ENCODE measurements at places on chromosomes 3 and 15. TPM values are rescaled to one million over a fixed set of nuclear protein-coding genes. Genes with fewer than 3 reads are reported as not detected.

GRCh38 chr3:71559578-71560162 lies 23.9 kb downstream of the FOXP1 start:
- DNase-seq, result no peak
- no peaks in the 10 kb centered on the region for H3K36me3 ChIP-seq
- no peak overlapping the region for H3K4me3 ChIP-seq
- H3K4me1 ChIP-seq, result no peaks in the 10 kb centered on the region
- H3K27ac ChIP-seq, result no peak overlapping the region

- H3K4me1 ChIP-seq, result no peaks in the 10 kb centered on the region
- no peaks in the 10 kb centered on the region for H3K36me3 ChIP-seq
- no peak overlapping the region for H3K4me3 ChIP-seq
- H3K27me3 ChIP-seq, result no peaks in the 10 kb centered on the region
- DNase-seq, result no peak
Measured at GRCh38 chr3:17707813-17708543, 34.5 kb downstream of the TBC1D5 start.

- H3K4me3 ChIP-seq, result no peak overlapping the region
- no peaks in the 10 kb centered on the region for H3K36me3 ChIP-seq
- H3K27me3 ChIP-seq, result no peaks in the 10 kb centered on the region
Measured at GRCh38 chr15:91252756-91253155, 152.7 kb downstream of the SV2B start.

GRCh38 chr3:166425900-166426611 lies 588.8 kb upstream of the BCHE start:
- H3K27ac ChIP-seq, result no peak overlapping the region
- no peak overlapping the region for H3K4me3 ChIP-seq
- DNase-seq, result no peak
- H3K27me3 ChIP-seq, result no peaks in the 10 kb centered on the region

DNA sequence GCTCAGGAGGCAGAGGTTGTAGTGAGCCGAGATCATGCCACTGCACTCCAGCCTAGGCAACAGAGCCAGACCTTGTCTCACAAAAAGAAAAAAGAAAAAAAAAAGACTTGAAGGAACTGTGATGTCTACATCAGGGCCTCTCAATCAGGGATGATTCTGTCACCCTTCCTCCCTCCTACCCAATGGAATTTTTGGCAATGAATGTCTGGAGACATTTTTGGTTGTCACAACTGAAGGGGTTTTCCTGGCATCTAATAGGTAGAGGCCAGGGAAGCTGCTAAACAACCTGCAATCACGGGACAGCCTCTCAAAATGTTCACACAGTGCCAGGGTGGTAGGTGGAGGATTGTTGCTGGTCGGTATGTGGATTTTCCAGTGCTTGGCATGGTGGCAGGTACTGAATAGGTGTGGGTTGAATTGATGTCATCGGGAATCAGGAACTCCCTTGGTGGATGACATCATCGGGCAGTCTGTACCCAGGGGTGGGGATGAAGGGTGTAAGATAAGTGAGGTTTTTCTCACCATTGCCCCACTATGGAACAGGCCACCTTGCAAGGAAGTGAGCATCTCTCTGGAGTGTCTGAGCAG lies 71.3 kb downstream of the MESD start:
- H3K4me3 ChIP-seq, result no peak overlapping the region
- no peak for DNase-seq
- H3K27me3 ChIP-seq, result no peaks in the 10 kb centered on the region
- H3K27ac ChIP-seq, result no peak overlapping the region
- H3K4me1 ChIP-seq, result peaks cover 12% of the 10 kb centered on the region
- H3K36me3 ChIP-seq, result no peaks in the 10 kb centered on the region

GRCh38 chr3:16072420-16073110 lies 101.9 kb upstream of the GALNT15 start:
- no peaks in the 10 kb centered on the region for H3K36me3 ChIP-seq
- H3K27me3 ChIP-seq, result no peaks in the 10 kb centered on the region
- no peak overlapping the region for H3K4me3 ChIP-seq
- H3K27ac ChIP-seq, result no peak overlapping the region
- no peaks in the 10 kb centered on the region for H3K4me1 ChIP-seq
- no peak for DNase-seq

DNA sequence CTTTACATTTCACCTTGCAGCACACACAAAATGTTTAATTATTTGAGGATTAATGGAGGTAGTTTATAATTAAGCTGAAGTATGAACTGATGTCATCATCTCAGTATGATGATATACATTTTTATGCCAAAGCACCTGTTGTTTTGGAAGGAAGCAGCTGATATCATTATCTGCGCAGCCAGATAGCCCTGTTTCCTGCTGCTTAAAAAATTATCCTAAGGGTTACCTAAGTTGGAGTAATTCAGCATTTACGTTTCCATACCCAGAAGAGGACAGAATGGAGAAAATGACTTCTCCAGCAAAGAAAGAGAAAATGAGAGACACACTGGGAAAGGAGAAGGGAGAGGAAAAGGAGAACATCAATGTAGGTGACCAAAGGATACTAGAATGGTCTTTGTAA lies 370.3 kb upstream of the PLSCR5 start:
- no peaks in the 10 kb centered on the region for H3K27me3 ChIP-seq
- no peak overlapping the region for H3K4me3 ChIP-seq
- no peak overlapping the region for H3K27ac ChIP-seq
- no peak for DNase-seq
- no peaks in the 10 kb centered on the region for H3K36me3 ChIP-seq

DNA sequence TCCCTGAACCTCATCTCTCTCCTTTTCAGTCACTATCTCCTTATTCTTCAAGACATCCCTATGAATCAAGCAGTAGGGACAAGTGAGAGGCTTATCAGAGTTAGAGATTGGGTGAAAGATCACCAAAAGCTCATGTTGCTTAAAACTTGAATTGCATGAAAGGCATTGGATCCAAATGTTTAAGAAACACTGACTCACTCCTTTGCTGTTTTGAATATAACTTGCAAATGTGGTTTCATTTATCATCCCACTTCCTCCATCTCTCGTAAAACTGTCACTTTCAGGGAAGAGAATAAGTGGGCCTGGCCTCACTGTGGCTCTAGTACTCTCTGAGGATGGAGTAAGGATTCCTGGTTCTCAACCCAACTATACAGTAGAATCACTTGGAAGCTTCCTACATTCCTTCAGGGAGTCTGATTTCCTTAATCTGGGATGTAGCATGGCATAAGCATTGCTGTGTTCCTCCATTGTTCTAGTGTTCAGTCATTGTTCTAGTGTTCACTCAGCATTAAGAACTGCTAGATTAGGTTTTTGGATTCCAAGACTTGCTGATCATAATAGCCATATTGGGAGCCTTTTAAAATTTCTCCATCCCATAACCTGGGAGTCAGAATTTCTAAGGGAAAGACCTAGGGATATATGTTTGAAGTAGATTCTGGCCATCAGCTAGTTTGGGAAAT lies 171.8 kb downstream of the TMEM108 start:
- no peak for DNase-seq
- no peaks in the 10 kb centered on the region for H3K36me3 ChIP-seq
- H3K4me3 ChIP-seq, result no peak overlapping the region
- H3K27me3 ChIP-seq, result no peaks in the 10 kb centered on the region
- H3K4me1 ChIP-seq, result no peaks in the 10 kb centered on the region

DNA sequence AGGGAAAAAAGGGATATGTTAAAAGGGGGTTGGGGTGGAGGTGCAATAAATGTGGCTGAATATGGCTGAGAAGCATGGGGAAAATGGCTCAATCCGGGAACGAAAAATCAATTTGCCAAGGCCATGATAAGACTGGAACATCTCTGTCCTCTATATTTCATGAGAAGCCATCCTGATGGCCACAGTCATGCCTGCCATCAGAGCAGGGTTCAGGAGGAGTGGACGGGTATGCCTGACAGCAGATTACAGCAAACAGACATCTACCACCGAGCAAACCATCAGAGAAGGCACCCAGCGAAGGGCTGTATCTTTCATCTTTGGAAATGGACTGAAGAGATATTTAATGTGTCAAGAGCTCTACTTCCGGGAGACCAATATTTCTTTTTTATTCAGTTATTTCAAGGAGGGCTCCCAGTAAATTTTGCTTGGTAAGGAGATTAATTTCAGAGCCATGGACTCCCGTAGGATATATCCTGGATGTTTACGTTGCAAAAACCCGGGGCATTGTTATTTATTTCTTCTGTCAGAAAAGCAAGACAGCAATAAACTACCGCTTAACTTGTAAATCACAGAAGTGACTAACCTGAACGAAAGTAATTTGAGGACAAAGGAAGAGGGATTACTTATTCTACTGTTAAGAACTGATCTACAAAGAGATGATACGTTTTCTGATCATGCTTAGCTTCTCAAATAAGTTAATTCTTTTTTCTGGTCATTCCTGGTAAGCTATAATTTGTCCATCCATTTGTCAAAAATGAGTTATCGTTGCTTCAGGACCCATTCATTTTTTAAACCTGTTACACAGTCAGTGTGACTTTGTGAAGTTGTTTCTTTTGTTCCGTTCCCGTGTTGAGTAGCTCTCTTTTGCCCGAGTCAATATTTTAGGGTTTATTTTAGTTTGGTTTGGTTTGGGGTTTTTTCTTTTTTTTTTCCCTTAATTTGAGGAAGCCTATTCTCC lies 80.6 kb upstream of the CHD2 start:
- no peaks in the 10 kb centered on the region for H3K27me3 ChIP-seq
- no peaks in the 10 kb centered on the region for H3K36me3 ChIP-seq
- DNase-seq, result no peak
- peak overlapping the region; percentile 58 for H3K27ac ChIP-seq
- H3K4me3 ChIP-seq, result peak overlapping the region; percentile 60

GRCh38 chr15:93837450-93837849 lies 393.9 kb upstream of the MCTP2 start:
- H3K27me3 ChIP-seq, result no peaks in the 10 kb centered on the region
- no peak overlapping the region for H3K27ac ChIP-seq
- H3K36me3 ChIP-seq, result no peaks in the 10 kb centered on the region
- H3K4me3 ChIP-seq, result no peak overlapping the region

DNA sequence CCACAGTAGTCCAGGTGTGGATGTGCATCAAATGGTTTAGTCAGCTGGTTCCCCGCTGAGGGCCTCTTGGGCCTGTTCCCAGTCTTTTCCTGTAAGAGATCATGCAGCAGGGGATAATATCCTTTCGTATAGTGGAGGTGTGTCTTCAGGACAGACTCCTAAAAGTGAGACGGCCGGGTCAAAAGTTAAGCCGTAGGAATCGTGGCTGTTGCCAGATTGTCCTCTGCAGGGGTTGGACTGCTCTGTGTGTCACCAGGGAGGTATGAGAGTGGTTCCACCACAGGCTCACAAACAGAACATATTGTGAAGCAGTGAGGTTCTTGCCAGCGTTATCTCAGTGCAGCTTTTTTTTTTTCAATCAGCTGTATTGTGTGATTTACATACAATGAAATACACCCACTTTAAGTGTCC lies 95.0 kb downstream of the VGLL4 start:
- H3K27me3 ChIP-seq, result no peaks in the 10 kb centered on the region
- no peaks in the 10 kb centered on the region for H3K4me1 ChIP-seq
- H3K27ac ChIP-seq, result no peak overlapping the region
- no peaks in the 10 kb centered on the region for H3K36me3 ChIP-seq
- H3K4me3 ChIP-seq, result no peak overlapping the region
- no peak for DNase-seq

GRCh38 chr3:150480877-150481276 lies 65.4 kb downstream of the SERP1 start:
- H3K27ac ChIP-seq, result no peak overlapping the region
- no peak for DNase-seq
- H3K4me3 ChIP-seq, result no peak overlapping the region
- H3K27me3 ChIP-seq, result no peaks in the 10 kb centered on the region
- H3K36me3 ChIP-seq, result no peaks in the 10 kb centered on the region
- H3K4me1 ChIP-seq, result no peaks in the 10 kb centered on the region

DNA sequence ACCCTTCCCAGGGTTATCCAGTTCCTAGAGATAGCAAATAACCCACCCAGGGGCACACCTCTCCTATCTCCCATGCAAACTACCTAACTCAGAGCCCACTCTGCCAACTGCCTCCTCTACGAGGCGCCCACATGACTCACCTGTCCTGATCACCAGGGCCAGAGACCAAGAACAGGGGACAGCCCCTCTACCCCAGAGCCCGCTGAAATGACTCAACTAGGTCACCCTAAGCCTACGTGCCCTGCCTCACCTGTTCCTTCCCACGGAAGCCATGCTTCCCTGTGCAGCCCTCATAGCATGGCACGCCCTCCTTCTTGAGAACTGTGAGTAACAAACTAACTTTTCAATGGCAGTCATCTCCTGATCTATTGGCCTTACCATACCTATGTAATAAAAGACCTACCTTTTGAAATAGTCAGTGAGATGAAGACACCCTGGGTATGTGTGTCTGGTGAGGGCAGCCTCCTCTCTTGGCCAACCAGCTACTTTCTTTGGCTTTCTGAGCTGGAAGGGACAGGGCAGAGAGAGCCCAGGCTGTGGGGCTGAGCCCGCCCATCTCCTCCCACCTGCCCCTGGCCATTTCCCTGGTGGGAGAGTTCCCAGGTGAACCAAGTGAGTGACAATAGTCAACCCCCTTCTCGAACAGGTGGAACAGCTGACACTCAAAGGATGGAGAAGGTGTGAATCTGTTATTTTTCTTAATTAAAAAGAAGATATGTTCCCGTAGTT lies 25.5 kb upstream of the PRR23E start:
- no peak for DNase-seq
- no peak overlapping the region for H3K4me3 ChIP-seq
- H3K27me3 ChIP-seq, result no peaks in the 10 kb centered on the region

GRCh38 chr3:46695962-46696894 lies 2.7 kb upstream of the ALS2CL start:
- no peaks in the 10 kb centered on the region for H3K36me3 ChIP-seq
- no peak overlapping the region for H3K27ac ChIP-seq
- peaks cover 44% of the 10 kb centered on the region for H3K4me1 ChIP-seq
- no peak for DNase-seq
- H3K27me3 ChIP-seq, result no peaks in the 10 kb centered on the region
- H3K4me3 ChIP-seq, result no peak overlapping the region

DNA sequence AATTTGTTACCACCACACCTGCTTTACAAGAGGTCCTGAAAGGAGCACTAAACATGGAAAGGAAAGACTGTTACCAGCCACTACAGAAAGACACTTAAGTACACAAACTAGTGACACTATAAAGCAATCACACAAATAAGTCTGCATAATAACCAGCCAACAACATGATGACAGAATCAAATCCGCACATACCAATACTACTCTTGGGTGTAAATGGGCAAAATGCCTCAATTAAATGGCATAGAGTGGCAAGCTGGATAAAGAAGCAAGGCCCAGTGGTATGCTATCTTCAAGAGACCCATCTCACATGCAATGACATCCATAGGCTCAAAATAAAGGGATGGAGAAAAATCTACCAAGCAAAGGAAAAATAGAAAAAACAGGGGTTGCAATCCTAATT lies 106.8 kb upstream of the PRR23C start:
- H3K27me3 ChIP-seq, result no peaks in the 10 kb centered on the region
- no peaks in the 10 kb centered on the region for H3K4me1 ChIP-seq
- no peak overlapping the region for H3K27ac ChIP-seq
- no peak for DNase-seq
- no peaks in the 10 kb centered on the region for H3K36me3 ChIP-seq
- no peak overlapping the region for H3K4me3 ChIP-seq

GATA2 gene
- polyA plus RNA-seq, result not detected

ZMYND10 gene
- polyA plus RNA-seq, result 1.1 TPM

PPM1L gene
- polyA plus RNA-seq, result 1.3 TPM

MGA gene
- 22.5 TPM for polyA plus RNA-seq

GABRG3 gene
- not detected for polyA plus RNA-seq

RHCG gene
- not detected for polyA plus RNA-seq

METTL6 gene
- polyA plus RNA-seq, result 15.4 TPM

ADCY5 gene
- 0.02 TPM for polyA plus RNA-seq

ADGRG7 gene
- not detected for polyA plus RNA-seq

TLR9 gene
- polyA plus RNA-seq, result 0.16 TPM

CFAP92 gene
- 0.24 TPM for polyA plus RNA-seq

ADIPOQ gene
- not detected for polyA plus RNA-seq

All from CD8-positive, alpha-beta memory T cell (primary cell).